GM12892 (cell line): ENCODE measurements at places on chromosomes 2 and 18.

GRCh38 chr2:147696426-147696825, 148.4 kb upstream of the ACVR2A start:
- DNase-seq = no peak

DNA sequence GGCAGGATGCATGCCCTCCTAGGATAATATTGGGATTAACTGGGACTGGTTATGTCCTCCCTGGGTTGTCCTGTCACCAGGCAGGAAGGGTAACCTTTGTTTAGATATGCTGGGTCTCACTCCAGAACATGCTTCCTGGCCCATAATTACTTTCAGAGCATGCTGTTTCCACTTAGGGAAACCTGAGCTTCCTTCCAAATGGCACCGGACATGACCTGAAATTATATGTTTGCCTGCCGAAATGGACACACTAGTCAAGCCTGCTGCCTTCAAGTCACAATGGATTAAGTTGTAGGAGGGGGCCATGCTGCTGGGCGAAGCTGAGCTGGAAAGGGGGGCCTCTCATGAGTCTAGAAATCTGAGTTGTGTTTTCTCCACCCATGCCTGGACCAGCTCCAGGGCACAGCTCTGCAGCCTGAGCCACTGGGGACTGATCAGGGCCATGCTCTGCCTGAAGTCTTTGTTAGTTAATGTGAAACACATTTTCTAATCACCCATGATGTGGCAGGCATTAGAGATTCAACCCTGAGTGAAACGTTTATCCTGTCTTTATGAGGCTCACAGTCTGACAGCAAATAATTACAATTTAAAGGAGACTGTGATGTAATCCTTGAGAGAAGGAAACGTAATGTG, 273.3 kb downstream of the TNS1 start:
- no peak for DNase-seq

DNA sequence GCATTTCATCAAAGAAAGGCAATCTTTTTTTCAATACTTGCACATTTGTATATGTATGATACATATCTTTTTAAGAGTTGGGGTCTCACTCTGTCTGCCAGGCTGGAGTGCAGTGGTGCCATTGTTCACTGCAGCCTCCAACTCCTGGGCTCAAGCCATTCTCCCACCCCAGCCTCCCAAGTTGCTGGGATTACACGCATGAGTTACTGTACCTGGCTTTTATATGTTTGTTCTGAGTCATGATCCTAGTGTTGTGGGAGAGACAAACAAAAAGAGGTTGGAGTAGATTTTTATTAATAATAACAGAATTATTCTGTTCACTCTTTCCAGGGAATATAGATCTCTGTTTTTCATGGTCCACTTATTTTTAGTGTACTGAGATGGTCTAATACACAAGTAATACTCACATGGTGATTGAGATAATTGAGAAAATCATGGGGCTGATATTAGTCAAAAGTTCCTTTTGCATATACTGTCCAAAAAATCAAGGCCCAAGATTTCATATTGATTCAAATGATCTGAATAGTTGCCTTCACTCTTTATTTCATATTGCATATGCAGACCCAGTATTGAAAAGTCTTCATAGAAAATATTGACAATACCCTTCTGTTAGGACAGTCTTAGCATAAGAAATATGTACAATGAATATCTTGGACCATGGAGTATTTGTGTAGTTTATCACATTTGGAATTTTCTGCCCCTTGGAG, 138.3 kb downstream of the FMNL2 start:
- DNase-seq = no peak

DNA sequence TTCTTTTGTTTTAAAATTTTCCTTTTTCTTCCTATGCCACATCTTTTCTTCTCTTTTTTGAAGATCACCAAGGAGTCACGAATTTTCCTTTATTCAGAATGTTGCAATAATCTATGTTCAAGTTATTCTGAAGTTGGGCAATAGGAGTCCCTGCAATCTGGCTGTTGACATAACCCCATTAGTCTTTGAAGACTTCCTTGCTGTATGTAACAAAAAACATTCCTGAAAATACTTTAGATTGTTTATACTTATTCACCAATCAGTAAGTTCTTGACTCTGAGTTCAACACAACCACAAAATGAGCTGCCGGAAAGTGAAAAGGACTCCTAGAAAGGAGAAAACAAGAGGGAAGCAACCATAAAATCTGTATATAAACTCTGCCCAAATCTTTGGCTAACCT, 62.8 kb downstream of the TMEM237 start:
- DNase-seq = no peak

GRCh38 chr2:10008809-10009176, 34.6 kb upstream of the KLF11 start:
- DNase-seq = no peak

GRCh38 chr2:47002031-47002430, 86.4 kb upstream of the MCFD2 start:
- no peak for DNase-seq

DNA sequence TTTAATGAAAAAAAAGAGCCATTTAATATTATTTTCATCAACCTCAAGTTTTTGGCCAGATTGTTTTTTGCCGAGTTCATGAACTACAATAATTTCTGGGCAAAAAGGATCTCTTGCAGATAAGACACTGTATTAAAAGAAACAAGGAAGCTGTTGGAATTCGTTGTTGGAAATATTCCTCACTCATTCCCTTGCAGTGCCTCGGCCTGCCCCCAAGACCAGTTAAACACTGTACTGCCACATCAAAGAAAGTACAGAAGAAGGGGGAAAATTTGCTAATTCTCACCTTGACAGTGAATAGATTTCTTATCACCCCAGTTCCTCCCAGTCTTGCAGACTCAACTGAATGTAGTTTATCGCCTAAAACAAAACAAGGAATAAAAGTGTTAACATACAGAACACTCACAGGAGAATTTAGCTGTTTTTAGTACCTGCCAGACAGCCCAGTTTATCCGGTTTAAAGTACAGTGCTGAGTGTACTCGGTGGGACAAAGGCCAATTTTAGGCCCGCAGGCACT, 1.2 kb downstream of the IDH1 start:
- no peak for DNase-seq

DNA sequence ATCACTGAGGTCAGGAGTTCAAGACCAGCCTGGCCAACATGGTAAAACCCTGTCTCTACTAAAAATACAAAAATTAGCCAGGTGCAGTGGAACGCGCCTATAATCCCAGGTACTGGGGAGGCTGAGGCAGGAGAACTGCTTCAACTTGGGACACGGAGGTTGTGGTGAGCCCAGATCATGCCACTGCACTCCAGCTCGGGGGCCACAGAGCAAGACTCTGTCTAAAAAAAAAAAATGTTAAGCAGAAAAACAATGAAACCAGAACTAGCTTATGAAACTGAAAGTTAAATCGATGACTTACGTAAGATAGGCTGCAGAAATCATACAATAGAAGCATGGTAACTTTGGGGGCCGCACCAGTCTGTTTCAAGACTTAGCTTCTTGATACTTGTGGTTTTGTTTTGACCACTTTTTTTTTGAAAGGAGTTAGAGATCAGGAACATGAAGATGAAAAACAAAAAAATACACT, 6.2 kb upstream of the GPR155 start:
- peak; percentile 29 for DNase-seq

- DNase-seq = no peak
Observed at GRCh38 chr2:233413046-233413445, 58.8 kb downstream of the DGKD start.

GRCh38 chr18:14026199-14026598, 106.0 kb downstream of the ZNF519 start:
- no peak for DNase-seq

GRCh38 chr2:133072837-133073694, 403.1 kb upstream of the LYPD1 start:
- DNase-seq = no peak

- DNase-seq = no peak
Observed at GRCh38 chr18:32760391-32760790, 12.4 kb downstream of the KLHL14 start.

- no peak for DNase-seq
Observed at GRCh38 chr18:75714766-75715165, 287.3 kb upstream of the SMIM21 start.

GRCh38 chr2:230927711-230928341, 2.8 kb upstream of the GPR55 start:
- no peak for DNase-seq

- DNase-seq = no peak
Observed at GRCh38 chr18:69177702-69178101, 223.0 kb upstream of the DOK6 start.

- no peak for DNase-seq
Observed at GRCh38 chr2:4073026-4073569, 369.7 kb downstream of the DCDC2C start.

DNA sequence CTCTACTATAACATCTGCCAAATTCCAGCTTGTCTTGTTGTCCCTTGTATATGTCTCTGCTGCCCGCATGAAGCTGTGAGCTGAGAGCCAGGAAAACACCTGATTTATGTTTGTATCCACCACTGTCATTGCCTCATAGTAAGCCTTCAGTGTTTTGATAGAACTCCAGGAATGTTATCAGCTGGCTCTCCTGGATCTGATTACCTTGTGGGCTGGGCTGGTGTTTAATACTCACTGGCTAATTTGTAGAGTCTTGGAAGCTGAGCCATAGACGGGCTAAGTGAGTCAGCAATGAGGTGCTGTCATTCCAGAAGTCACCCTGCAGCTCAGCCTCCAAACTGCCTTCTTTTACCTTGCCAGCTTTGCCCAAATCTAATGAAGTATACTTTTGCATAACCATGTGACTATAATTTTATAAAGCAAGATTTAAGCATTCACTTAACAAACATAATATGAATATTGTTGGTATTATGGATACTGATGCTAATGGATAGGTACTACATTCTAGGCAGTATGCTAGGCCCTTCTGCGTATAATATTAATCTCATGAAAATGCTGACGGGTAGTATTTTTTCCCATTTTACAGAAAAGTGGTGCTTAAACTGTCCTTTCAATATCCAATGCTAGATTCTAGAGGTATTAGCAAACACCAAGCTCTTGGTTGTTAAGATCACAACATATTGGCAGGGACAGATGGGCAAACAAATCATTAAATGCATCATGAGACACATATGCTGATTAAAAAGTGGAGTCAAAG, 62.7 kb upstream of the GATA6 start:
- DNase-seq = no peak

DNA sequence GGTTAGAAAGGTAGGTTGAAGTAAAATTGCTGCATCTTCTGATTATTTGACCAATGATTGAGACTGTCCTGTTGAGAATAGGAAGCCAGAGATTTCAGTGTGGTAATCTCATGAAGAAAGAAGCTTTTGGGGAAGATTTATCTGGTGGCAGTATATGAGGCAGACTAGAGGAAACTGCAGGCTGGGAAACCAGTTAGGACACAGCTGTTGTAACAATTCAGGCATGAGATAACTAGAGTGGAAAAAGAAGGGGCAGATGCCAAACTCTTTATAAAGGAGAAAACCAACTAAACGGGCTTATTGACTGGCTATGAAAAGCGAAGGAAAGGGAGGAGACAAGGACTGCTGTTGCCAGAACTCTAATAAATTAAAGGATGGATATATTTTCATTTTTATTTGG, 155.6 kb downstream of the TTC27 start:
- no peak for DNase-seq

- DNase-seq = no peak
Observed at GRCh38 chr2:127643439-127644065, 2.4 kb upstream of the GPR17 start.

GRCh38 chr2:16773080-16773713, 107.6 kb upstream of the CYRIA start:
- DNase-seq = no peak

DNA sequence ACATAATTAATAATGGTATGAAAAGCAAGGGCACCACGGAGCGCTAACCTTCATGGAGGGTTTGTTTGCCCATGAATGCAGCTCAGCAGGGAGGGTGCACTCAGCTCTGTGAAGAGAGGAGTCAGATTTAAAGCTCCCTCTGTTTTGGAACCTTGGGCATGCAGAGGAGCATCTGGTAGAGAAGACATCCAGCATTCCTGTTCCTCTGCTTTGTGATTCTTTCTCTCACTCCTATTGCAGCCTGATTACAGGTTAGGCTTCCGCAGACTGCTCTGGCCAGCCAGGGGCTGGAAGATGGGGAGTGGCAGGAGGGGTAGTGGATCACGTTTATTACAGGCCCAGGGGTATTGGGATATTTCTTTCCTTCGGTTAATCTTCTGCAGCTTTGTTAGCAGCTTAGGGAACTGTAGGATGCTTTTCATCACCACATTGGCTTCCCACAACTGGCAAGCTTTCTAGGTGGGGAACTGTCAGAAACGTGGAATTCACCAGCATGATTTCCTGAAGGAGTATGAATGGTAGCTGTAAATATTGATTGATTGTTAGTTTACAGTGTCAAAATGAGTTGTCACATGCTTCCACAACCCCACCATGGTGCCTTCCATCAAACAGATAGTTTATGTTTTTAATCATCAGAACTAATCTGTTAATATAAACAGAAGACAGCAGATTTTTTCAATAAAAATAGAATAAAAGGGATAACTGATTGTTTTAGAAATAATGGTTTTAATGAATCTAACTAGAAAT, 201.1 kb downstream of the VAPA start:
- DNase-seq = no peak

- DNase-seq = peak; percentile 58
Observed at GRCh38 chr2:233867993-233868532, at the start of gene MSL3B. MSL3B (minus strand) TSS chr2:233868386.

GRCh38 chr2:72919414-72920317, 2.3 kb downstream of the EMX1 start:
- DNase-seq = no peak

DNA sequence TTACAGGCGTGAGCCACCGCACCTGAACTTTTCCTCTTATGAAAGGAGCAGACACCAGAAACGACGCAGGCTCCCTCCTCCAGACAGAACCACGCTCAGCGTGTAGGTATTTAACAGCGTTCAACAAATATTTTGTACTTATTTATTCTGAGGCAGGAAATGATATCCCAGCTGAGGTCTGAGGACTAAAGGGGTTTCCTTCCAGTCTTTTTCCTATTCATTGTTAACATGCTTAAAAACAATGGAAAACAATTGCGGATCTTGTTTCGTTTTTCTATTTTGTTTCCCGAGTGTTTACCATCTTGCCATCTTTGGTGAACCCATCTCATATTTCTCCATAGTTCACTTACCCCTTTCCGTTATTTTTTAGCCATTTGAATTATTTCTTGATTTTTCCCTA, 43.7 kb upstream of the FOSL2 start:
- no peak for DNase-seq

DNA sequence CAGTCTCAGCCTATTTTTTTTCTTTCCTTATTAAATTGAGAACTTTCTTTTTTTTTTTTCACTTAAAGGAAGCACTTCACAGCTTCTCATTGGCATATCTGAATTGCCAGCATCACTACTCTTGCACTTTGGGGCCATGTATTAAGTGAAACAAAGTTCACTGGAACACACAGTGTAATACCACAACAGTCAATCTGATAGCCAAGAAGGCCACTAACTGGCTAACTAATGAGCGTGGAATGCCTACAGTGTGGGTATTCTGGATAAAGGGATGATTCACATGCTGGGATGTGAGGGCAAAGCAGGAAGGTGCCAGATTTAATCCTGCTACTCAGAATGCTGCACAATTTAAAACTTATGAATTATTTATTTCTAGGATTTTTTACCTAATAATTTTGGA, 11.7 kb upstream of the C18orf63 start:
- DNase-seq = no peak

- DNase-seq = no peak
Observed at GRCh38 chr2:205276116-205276777, 406.1 kb upstream of the NRP2 start.
